GM10248 (cell line): ENCODE measurements at places on chromosomes 6 and 20.

- DNase-seq, result no peak
Observed at GRCh38 chr6:1595271-1596087, 14.2 kb upstream of the FOXC1 start.

DNA sequence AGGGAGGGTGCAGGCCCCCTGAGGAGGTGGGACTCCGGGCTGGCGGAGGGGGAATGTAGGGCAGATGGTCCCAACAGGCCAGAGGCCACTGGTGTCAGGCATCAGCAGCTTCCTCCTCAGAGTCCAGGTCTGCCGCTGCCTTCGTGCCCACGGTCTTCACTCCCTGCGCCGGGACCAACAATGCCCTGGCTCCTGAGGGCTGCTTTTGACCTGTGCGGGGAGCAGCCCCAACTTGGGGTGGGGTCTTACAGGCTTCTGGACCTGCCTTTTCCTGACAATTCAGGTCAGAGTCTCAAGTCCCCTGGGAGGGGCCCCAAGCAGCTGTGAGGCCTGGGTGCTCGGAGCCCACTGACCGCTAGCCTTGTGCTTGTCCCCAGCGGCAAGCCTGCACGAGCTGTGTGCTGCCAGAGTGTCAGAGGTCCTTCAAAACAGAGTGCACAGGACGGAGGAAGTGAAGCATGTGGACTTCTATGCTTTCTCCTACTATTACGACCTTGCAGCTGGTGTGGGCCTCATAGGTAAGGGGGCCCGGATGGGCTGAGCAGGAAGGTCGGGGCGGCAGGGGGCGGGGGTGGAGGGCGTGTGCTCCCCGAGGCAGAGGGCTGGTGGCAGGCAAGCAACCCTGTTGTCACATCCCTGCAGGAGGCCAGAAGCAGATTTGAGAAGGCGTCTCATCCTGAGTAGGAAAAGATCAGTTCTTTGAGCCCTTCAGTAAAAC, 25.3 kb upstream of the PYGB start:
- DNase-seq, result no peak

DNA sequence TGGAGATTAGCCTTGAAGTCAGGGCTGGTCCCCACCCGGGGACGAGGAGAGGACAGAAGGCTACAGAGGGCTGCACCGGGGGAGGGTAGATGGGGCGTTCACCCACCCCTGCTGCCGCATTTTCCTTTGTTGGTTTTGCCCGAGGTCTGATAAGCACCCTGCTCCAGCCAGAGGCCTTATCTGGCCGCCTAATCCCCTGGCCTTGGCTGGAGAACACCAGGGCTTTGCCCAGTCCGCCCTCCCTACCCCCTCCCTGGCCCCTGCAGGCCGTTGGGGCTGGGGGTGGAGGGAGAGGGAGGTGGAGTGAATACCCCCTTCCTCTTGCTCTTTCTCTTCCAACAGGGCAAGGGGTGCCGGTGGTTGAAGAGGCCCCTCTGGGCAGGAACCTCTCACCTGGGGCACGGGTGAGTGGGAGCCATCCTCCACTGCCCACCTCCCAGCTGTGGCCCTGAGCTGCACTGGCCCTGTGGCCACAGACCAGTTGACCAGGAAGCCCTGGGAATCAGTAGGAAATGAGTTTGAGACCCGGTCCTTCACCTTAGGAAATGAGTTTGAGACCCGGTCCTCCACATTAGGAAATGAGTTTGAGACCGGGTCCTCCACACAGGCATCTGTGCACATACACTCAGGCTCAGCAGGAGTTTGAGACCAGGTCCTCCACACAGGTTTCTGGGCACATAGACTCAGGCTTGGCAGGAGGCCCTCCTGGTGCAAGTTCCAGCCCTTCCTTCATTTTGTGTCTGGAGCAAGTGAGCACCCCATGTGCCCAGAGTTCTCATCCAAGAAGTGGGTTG, 12.0 kb upstream of the GATA5 start:
- DNase-seq, result no peak

GRCh38 chr6:136235233-136235564, 14.9 kb downstream of the MTFR2 start:
- no peak for DNase-seq

GRCh38 chr20:12173347-12174012, 255.8 kb downstream of the BTBD3 start:
- DNase-seq, result no peak

GRCh38 chr20:57138198-57138995, 128.0 kb downstream of the BMP7 start:
- DNase-seq, result no peak

- DNase-seq, result no peak
Observed at GRCh38 chr6:123529843-123530242, 106.9 kb downstream of the TRDN start.

GRCh38 chr20:48523191-48523995, 304.4 kb downstream of the PREX1 start:
- DNase-seq, result peak; percentile 60

GRCh38 chr6:5785249-5785648, 221.5 kb downstream of the NRN1 start:
- no peak for DNase-seq

- DNase-seq, result no peak
Observed at GRCh38 chr6:12927746-12928145, 211.2 kb downstream of the PHACTR1 start.

DNA sequence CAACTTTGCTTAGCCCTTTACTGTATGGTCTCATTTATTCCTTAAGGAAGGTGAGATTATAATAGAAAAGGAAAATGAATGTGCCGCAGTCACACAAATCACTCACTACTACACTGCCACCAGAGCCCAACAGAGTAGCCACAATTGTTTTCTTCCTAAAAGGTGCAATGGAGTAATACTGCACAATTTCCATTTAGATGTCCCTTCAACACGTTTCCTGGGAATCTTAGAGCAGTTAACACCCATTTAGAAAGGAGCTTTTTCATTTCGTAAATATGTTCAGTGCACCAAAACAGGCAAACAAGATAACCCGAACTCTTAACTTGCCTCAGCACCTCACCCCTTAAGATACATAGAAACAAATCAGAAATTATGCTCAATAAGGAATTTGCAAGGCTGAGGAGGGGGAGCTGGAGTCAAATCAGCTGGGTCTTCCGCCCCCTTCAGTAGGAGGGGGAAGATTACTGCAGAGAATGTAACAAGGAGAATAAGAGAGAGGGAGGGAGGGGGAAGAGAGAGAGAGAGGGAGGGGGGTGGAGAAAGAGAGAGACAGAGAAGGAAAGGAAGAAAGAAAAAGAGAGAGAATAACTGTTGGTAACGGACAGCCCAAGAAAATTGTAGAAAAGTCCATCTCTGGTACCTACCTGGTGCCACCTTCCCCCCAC, 155.5 kb downstream of the BCAS1 start:
- DNase-seq, result no peak
